ENCODE measurements at places on chromosomes 2 and 18.
A peak's percentile ranks its signal among the peaks of the same experiment; 100 is the strongest.

- DNase-seq: no peak
These were observed 31.4 kb downstream of the GALM start for GRCh38 chr2:38697116-38697840.

- DNase-seq: peak; percentile 31
These were observed 308.2 kb downstream of the EN1 start for GRCh38 chr2:118539290-118539689.

DNA sequence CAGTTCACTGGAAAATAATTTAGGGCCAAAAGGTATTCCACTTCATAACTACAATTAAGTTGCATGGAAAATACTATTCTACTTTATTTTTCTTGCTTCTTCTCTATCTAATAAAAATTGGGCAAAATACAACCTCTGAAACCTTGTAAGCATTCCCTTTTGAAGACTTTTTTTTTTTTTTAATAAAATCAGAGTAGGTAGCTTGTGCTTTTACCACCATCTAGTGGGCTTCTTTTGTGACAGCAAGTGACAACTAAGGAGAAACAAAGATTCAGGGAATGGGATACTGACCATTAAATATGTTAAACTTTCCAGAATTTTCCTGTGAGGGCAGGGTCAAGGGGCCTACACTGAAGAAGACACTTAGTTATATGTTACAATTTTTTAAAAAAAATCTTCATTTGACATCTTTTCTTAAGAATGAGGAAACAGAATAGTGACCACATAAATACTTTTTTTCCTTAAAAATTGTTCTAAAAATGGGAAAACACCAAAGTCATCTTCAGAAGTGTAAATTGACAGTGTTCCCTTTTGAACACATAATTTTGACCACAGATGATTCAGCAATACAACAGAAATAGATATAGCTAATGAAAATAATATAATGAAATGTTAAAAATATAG, 1183.2 kb upstream of the ACVR2A start:
- DNase-seq: peak; percentile 11

DNA sequence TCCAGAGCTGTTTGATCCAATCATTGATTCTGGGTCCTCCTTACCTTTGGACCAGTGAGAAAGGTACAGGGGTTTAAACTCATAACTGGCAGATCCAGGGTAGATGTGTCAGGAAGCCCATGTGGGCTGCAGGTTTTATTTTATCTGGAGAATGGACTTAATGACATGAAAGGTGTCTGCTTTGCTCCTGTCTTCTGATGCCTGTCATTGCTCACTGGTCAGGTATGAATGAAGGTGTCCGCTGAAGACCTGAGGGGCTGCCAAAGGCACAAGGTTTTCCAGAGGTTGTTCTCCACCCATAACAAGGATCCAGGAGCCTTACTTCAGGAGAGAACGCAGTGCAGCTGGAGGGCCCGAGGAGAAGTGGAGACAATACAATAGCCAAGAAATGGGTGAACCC, 74.2 kb downstream of the CHRNA1 start:
- DNase-seq: no peak

DNA sequence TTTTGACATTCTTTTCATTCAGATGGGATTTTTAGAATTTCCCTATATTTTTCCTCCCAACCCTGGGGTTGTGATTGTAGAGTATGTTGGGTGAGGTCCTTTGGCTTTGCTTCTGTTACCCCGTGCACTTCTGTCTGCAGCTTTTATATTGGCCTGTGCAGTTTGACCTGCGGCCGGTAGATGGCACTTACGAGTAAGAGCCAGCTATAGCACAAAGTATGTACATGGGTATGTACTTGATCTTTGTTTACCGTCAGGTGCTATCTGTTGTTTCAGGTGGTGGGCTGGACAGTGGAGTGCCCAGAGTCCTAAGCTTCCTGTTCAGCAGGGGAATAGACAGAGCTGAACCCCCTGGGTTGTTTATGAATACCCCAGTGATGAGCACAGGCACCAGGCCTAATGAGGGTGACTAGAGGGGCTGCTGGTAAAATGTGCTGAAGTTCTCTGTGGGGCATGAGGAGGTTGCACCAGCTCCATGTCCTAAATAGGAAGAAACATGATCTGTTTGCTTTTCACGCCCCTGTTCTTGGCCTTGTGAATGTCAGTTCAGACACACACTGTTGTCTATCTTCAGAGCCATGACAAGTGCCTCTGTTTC, 58.9 kb upstream of the THUMPD2 start:
- no peak for DNase-seq

- no peak for DNase-seq
These were observed 58.8 kb upstream of the NOL4 start for GRCh38 chr18:34283506-34283905.

GRCh38 chr2:226683944-226684562, 115.6 kb downstream of the IRS1 start:
- no peak for DNase-seq

DNA sequence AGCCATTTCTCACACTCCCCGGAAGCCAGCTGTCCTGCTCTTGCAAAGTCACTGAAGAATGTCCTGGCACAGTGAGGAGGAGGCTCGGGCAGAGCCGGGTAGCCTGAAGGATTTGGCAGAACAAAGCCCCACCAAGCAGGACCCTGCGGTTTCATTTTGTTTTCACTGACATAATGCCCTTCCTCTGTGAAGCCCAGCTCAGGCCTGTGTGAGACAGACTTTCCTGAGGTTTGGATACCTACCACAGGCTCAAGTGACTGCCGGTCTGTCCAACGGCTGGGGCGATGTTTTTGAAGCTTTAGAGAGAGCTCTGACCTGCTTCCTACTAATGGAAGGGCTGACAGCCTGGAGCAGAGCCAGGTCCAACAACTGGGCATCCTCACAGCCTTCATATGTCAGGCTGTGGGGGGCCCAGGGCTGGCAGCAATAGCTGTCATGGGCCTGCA, 99.8 kb upstream of the FZD7 start:
- no peak for DNase-seq

DNA sequence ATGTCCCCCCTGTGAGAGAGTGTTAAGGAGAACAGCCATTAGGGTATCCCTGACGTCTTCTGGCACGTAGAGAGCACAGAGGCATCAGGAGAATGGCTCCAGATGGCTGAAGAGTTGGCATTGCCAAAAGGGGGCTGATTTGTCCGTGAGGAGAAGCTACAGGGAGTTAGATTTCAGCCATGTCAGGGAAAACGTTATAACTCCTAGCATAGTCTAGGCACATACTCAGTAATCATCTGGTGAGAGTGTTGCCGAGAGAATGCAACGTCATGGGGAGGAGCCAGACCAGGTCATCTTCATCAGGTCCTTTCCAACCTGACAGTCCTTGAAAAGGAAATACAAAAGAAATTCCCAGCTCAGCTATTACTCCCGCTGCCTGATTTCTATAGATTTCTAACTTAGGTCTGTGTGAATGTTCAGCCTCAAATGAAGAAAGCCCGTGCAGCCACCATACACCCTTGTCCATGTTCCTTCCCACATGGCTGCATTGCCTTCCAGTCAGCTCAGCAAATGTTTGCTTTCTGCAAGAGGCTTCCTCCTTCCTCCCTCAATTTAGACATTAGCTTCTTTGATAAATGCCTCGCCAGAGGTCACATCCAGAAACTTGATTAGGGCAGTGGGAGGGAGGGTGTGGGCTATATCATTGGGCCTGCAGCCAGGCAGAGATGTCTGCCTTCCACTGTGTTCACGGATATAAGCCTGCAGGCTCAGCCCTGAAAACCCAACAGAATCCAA, 93.0 kb downstream of the STPG4 start:
- no peak for DNase-seq

DNA sequence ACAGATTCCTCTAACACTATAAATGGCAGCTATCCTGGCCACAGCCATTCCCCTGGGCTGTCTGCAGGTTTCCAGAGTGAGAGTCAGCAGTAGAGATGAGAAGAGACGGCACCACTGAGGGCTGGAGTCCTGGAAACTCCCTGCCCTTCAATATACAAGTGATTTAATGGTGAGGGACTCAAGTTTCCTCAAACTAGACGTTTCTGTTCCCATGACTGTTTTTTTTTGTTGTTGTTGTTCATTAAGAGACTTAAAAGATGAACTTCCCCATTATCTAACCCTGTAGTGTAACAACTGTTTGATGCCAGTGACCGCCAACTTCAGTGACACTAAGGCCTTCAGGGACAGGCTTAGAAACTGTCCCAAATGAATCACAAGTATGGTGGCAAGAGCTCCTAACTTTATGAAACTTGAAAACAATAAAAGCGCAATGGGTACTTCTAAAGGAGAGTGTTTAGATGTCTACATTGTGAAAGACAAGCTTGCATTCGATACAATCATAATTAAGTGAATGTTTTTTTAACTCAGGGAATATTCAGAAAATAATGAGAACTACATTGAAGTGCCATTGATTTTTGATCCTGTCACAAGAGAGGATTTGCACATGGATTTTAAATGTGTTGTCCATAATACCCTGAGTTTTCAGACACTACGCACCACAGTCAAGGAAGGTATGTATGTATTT, 34.0 kb downstream of the IL1R2 start:
- no peak for DNase-seq

- DNase-seq: no peak
These were observed 41.6 kb upstream of the DPP10 start for GRCh38 chr2:114400890-114401289.

- DNase-seq: no peak
These were observed 100.1 kb upstream of the TLK1 start for GRCh38 chr2:171260471-171261424.

DNA sequence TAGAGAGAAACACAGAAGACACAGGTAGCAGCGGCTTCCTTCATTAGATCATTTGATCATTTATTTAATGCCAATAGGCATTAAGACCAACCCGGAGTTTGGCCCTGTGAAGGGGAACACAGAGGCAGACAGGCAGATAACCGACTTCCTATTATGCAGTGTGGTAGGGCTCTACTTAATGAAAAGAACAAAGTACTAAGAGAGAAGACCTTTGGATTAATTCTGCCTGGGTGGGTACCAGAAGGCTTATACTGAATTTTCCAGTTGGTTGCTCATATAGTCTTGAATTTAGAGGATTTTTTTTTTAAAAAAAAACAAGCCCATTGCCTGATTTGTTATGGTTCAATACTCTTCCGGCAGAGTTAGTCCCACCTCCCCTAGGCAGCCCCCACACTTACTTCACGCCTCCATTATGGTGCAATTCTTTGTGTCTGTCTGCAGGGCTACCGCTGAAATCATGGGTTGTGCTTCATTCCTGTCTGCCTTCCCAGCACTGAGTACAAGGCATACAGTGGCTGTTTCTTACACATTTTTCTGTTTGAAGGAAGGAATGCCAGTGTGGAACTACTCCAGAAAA, 244.3 kb upstream of the APCDD1 start:
- no peak for DNase-seq

DNA sequence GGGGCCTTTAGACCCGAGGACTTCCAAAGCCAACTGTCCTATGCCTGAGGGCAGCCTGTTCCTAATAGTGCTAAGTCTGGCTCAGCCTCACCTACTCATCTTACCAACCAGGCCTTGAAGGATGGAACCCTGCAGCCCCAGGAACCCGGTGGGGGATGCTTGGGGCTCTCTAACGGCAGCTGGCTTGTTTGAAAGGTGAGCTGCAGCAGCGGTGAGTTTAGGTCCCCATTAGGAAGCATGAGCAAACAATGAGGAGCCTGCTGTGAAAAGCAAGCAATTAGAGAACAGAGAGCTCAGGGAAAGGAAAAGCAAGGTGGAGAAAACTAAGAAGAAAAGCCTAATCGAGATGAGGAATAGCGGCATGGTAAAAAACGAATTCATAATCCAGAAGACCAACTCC, 39.9 kb downstream of the SP110 start:
- no peak for DNase-seq

DNA sequence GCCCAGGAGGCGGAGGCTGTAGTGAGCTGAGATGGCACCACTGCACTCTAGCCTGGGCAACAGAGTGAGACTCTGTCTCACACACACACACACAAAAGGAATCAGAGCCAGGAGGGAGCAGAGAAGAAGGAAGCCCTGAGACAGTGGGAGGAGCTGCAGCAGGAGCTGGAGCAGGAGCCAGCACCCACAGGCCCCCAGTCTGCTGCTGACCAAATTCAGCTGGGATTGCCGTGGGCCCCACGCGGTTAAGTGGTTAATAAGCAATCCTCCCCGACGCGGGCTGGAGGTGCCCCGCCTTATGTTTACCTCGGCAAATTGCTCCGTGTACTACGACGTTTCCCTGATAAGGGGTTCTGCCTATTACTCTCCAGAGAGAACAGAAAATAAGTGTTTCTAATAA, 265.3 kb downstream of the TWIST2 start:
- no peak for DNase-seq

DNA sequence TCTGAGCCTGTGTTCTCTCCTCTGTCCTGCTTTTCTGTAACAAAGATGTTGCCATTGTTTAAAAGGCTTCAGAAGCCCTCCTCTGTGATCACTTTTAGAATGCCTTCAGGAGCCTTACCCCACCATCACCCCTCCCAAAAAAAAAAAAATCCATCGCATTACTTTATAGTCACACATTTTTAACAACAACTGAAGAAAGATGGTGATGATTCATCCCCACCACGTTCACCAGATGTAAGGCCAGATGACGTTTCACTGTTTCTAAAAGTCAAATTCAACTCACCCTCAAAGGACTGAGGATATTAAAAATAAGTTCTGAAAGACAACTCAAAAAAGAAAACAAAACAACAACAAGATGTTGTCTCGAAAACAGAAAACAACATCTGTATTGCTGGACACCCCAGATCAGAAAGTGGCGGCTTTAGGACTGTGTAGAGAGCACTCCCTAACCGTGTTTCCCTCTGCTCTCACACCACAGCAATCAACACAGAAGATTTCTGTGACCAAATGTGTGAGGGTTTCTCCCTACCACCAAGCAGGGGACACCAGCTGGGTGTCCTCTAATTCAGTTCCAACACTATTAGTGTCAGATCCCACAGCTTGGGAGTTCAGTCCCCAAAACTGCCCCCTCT, 61.9 kb upstream of the CREB1 start:
- DNase-seq: no peak

DNA sequence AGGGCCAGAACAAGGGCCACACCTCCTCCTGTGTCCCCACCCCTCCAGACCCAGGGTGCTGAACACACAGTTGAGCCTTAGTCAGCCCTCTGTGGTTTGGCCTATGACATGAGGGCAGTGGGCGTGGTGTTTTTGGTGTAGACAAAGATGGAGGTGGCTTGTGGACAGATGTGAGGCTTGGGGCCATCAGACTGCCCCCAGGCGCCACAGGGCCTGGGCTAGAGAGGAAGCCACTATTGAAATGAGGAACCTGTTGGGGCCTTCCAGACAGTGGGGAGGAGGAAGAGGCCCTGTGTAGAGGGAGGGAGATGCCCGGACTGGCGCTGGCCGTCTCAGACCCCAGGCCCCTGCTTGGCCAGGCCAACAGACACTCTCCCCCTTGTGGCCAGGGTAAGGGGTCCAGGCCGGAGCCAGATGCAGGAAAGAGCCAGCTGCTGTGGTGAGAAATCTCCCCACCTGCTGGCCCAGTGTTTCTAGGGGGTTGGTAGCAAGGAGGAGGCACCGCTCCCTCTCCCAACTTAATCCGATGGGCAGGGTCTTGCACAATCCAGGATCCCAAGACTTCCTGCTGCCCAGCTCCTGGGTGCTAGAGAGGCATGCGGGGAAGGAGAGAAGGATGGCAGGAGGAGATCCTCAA, 53.8 kb downstream of the SMAD7 start:
- DNase-seq: peak; percentile 45
